ENCODE measurements at places on chromosomes 5 and 9. TPM values are rescaled to one million over a fixed set of nuclear protein-coding genes. Genes with fewer than 3 reads are reported as not detected.

DNA sequence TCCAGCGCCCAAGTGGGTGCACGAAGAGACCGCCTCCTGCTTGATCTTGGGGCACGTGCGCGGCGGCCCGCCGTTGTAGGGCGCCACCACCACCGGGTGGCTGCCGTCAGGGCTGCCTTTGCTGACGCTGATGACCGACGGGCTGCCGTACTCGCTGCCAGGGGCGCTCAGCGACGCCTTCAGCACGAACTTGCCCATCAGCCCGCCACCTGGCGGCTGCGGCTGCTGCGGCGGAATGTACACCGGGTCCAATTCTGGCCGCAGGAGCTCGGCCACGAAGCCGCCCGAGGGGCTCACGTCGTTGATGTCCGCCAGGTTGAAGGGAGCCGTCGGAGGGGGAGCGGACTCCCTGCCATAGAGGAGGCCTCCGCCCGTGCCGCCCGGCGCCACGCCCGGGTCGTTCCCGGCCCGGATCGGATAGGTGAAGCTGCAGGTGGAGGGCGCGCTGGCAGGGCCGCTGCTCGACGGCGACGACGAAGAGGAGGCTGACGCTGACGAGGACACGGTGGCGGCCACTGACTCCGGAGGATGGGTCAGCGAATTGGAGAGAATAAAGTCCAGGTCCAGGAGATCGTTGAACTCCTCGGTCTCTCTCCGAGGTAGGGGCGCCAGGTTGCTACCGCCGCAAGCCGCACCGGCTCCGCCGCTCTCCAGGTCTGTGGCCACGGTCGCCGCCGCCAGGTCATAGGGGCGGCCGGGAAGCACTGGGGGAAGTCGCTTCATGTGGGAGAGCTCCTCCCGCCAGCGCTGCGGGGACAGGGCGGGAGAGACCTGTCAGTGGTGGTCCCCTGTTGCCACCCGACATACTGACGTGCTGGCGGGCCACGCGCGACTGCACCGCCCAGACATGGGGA, 1.8 kb downstream of the KLF4 start:
- peak; percentile 68 for DNase-seq

- DNase-seq = no peak
Observed at GRCh38 chr9:83013867-83014605, 48.9 kb downstream of the RASEF start.

TEK gene
- total RNA-seq = 5.2 TPM

DNA sequence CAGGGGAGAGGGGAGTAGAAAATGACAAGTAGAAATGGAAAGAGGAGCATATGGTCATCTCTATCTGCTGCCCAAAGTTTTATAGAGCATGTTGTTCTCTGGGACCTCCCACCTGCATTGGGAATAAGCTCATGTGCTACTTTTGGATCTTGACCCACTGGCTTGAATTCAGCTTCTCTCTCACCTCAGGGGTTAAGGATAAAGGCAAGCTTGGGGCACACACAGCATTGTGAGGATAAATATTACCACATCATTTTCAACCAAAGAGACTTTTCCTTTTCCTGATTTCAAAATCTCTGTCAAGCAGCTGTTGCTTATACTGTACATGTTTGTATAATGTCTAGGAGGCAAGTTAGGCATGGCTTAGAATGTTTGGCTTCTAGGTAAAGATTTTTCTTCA, 16.6 kb downstream of the ATP10B start:
- no peak for DNase-seq

GRCh38 chr5:116423587-116424257, 150.9 kb downstream of the SEMA6A start:
- no peak for DNase-seq

NUTM2G gene
- not detected for total RNA-seq

GRCh38 chr9:81636255-81636599, 53.1 kb downstream of the TLE1 start:
- no peak for DNase-seq

FOXD4 gene
- not detected for total RNA-seq

DNA sequence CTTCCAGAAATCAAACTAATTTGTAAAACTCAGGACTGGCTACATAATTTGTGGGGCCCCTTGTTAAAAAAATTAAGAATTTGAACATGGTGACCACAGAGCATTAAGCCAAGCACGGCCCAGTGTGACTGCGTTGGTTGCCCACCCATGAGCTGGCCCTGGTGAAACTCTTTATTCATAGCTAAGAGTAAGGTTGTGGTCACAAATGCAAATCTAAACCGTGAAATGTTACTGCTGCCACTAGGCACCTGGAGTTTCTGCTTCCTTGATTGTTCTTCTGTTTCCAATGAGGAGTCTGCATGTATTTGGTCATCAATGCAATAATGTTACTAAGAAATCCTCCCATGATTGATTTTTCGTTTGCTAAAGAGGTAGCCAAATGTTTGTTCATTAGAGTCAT, 4.2 kb downstream of the GCNT1 start:
- DNase-seq = no peak

DNA sequence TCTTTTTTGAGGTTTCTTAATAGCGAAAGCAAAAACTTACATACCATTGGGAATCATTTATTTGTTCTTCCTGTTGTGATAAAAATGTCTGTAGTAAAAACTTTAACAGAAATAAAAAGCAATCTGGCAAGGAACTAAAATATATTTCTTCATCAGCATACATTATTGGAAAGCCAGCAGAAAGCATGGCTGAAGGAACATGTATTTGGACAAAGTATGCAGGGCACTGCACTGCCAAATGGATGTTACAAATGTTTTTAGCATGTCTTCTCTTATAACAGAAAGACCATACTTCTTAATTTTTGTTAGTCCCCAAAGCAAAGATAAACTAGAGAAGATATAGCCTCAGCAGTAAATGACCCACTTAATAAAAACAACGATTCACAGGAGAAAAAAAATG, 80.5 kb downstream of the SMIM15 start:
- DNase-seq = no peak

GRCh38 chr9:25513509-25514033, 164.7 kb downstream of the TUSC1 start:
- no peak for DNase-seq

- no peak for DNase-seq
Observed at GRCh38 chr5:36861871-36862270, 14.7 kb upstream of the NIPBL start.

DNA sequence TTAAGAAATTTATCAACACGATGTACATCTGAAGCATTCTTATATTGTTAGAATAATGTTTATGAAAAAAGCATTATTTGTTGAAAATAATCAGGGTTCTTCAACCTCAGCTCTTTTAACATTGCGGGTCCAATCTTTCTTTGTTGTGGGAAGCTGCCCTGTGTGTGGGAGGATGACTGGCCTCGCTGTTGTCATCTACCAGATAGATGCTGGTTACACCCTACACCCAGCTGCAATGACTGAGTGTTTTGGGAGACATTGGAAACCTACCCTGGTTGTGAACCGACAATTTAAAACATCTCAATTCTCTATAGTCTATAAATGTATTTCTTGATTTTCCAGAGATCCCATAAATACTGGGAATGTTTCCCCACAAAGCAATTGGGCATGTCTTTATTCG, 794.2 kb upstream of the CDH10 start:
- no peak for DNase-seq

STKLD1 gene
- not detected for total RNA-seq

DND1 gene
- not detected for total RNA-seq

- no peak for DNase-seq
Observed at GRCh38 chr5:116861666-116862065, 287.0 kb upstream of the SEMA6A start.

DNA sequence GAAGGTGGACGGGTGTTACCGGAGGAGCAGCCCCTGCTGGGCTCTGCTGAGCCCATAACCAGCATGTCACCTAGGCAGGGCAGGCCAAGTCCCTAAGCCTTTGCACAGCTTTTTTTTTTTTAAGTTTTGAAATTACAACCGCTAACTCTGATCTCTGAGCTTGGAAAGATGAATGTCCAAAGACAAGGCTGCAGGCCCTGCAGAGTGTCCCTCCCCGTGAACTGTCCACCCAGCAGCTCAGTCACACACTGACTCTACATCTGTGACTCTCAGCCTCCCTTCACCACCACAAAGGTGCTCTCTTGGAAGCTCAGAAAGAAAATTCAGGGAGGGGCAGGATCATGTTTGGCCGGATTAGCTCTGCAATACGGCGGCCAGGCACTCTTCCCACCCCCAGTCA, 119.0 kb upstream of the PPP1R26 start:
- no peak for DNase-seq

DNA sequence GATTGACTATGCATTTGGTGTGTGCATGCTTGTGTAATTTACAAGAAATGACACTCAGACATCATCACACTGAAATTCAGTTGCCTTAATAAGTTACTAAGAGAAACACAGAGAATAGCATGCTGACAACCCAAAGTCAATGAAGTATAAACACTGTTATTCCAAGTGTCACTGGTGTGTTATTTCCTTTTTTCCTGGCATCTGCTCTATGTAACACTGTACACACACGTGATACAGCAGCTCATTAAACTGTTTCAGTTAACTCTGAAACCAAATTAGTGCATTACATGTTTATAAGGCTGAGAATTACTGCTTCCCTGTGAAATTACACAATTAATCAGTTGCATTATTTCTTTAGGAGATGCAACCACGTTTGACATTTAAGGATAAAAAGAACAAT, 252.7 kb downstream of the EFNA5 start:
- peak; percentile 28 for DNase-seq

GRCh38 chr9:106954558-106954957, 91.6 kb downstream of the ZNF462 start:
- DNase-seq = no peak

NRARP gene
- total RNA-seq = 1.2 TPM

CAMK4 gene
- 0.58 TPM for total RNA-seq

DNA sequence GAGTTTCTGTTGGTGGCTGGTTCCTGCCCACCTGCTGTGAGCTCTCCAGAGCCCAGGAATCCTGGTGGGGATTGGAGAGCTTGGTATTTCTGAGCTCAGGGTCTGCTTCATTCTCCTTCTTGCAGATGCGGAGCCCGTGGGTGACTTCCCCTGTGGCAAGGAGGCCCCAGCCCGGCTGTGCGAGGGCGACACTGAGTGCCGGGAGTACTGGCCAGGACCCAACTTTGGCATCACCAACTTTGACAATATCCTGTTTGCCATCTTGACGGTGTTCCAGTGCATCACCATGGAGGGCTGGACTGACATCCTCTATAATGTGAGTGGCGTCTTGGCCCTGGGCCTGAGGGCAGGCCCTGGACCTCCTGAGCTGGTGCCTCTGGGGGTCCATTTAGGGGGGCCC, 39.5 kb downstream of the CACNA1B start:
- DNase-seq = no peak

- DNase-seq = peak; percentile 37
Observed at GRCh38 chr5:473551-474192, 30.7 kb downstream of the EXOC3 start.

- DNase-seq = no peak
Observed at GRCh38 chr9:94874316-94874715, 147.8 kb downstream of the AOPEP start.

DNA sequence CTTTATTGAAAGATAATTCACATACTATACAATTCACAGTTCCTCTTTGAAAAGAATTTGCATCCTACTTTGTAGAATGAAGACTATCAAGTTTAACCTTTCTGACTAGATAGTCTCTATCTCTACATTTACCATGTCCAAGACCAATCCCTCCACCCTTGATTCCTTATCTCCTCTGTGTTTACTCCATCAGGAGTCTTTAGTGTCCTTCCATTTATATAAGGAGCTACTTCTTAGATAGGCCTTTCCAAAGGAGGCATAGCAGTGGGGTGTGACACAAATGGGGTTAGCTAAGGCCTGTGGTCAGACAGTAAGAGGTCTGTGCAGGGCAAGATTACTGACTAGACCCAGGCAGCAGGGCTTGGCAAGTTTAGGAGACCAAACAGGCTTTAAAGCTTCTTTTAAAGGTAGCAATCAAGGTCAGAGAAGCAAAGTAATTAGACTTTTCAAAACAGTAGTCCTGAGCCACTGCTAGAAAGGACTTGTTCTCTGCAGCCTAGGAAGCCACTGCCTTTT, 11.1 kb upstream of the DMXL1 start:
- DNase-seq = no peak

SAPCD2 gene
- 84.9 TPM for total RNA-seq

PCDHA7 gene
- total RNA-seq = not detected

- peak; percentile 88 for DNase-seq
Observed at GRCh38 chr5:180328296-180329137, 24.6 kb downstream of the GFPT2 start.

GRCh38 chr5:72324189-72324825, 4.1 kb downstream of the PTCD2 start:
- no peak for DNase-seq

- DNase-seq = no peak
Observed at GRCh38 chr9:123828449-123828848, 101.5 kb downstream of the DENND1A start.

- DNase-seq = no peak
Observed at GRCh38 chr9:14525856-14526255, 167.4 kb downstream of the ZDHHC21 start.

DNA sequence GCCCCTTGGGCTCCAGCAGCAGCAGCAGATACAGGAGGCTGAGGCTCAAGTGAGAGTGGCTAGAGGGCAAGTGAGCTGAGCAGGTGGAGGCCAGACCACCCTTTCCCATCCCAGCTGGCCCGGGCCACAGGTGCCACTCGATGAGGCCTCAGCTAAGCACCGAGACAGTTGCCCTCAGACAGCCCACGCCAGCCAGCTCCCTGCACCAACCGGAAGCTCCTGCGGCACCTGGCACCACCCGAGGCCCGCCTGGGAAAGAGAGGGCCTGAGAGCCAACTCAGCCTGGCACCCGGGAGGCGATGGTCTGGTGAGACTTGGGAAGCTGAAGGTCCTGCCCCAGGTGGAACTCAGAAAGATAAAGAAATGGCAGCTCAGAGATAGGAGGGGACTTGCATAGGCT, 28.3 kb upstream of the TTLL11 start:
- no peak for DNase-seq

- DNase-seq = no peak
Observed at GRCh38 chr5:154575546-154576428, 97.8 kb upstream of the HAND1 start.

DNA sequence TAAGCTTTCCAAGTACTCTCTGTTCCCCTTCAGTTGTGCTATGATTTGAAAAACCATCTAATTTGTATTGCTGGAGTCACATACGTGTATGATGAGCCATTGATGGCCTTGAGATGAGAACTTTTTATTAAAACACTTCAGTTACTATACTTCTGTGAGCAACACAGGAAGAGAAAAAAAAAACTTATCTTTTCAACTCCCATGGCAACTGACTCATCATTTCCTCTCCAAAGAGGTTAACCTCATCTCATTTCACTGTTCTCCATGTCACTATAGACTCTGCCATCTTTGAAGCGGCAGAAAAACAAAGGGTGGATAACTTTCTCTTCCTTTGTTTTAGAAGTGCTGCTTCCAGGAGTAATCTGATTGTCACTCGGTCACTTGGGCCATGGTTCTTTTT, 104.3 kb upstream of the PCSK1 start:
- DNase-seq = no peak

Measured in stomach (tissue), 19 donors.